ENCODE measurements at places on chromosomes 1 and 21.

GRCh38 chr1:204564835-204565234, 48.6 kb downstream of the MDM4 start:
- DNase-seq = no peak

DNA sequence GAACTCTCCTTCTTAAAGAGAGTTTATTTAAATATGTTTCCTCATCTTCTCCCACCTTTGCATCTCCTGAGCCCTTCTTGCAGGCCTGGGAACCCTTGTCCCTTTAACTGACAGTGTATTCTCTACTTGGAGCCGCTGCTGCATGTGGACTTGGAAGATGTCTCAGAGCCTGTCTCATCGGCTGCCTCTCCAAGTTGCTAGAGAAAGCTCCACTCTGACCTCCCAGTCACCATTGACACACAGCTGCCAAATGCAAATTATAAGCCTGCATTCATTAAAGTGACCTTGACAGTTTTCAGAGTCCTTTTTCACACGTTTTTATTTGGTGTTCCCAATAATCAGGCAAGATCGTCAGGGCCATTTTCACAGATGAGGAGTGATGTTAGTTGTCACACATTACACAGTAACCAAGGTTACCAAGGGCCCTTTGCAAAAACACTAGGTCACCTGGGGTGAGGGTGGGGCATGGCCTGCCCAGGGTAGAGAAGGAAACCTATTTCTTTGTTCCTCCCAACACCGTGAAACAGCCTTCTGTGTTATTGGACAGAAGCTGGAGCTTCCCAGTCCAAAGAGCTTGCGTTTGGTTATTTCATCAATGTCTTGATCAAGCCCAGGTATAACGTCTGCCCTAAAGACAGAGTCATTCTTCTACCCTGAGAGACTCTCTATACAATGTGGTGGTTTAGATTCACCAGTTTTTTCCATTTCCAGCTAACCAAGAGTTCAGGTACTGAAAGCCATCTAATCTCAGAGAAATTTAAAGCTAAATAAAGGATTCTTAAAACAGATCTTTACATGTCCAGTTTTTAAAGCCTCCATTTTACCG, 164.1 kb downstream of the GALNT2 start:
- DNase-seq = no peak

DNA sequence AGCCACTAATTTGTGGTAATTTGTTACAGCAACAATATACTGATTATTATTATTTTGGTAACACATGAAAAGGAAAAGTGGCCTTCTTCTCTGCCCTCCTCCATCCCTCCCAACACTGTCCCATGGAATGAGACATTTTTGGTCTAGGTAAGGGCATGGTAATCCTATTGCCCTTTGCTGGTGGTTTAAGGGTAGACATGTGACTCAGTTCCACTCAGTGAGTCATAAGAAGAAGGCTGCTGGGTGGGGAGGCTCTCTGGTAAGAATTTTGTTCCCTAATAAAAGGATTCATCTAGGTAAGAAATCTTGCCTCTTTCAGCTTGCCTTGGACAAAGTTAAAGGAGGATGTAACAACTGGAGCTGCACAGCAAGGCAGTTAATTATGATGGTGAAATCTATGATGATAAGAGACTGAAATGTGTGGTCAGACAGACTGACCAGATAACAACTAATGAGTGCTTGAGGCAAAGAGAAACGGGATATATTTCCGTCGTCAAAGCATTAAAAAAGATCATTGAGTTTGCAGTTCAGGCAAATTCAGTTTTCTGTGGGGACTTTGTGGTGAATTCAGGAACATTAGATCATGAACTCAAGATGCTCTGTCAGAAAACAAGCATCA, 232.0 kb upstream of the KCNK2 start:
- no peak for DNase-seq

DNA sequence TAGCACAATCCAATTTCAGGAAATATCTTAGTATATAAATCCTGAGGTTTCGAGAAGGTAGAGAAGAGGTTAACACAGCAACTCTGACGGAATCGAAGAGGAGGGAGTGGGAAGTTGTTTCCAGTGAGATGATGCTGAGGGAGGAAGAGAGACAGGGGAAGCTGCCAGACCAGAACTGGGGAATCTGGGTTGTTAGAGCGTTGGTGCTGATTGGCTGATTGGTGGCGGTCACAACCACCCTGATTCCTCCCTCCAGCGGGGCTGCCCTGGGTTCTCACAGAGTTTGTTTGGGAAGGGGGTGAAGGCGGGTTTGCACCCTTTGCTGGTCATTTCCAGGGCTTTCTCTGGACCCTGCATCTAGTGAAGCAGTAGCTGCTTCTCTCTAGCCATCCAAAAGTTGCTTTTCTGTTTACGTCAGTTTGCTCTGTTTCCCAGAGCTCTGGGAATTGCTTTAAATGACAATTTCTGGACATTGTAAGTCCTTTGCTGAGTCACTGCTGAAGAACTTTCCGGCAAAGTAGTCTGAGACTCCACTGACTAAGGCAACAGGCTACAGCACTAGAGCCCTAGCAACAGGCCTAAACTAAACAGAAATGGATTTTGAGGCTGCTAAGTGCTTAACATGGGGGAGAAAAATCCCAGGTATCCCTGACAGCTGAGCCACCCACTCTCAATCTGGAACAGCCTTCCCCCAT, 90.1 kb downstream of the TENT5C start:
- DNase-seq = no peak

GRCh38 chr1:48661726-48662463, 114.8 kb downstream of the BEND5 start:
- DNase-seq = no peak

- peak; percentile 74 for DNase-seq
Measured at GRCh38 chr1:31587720-31588423, 11.6 kb downstream of the TINAGL1 start.

DNA sequence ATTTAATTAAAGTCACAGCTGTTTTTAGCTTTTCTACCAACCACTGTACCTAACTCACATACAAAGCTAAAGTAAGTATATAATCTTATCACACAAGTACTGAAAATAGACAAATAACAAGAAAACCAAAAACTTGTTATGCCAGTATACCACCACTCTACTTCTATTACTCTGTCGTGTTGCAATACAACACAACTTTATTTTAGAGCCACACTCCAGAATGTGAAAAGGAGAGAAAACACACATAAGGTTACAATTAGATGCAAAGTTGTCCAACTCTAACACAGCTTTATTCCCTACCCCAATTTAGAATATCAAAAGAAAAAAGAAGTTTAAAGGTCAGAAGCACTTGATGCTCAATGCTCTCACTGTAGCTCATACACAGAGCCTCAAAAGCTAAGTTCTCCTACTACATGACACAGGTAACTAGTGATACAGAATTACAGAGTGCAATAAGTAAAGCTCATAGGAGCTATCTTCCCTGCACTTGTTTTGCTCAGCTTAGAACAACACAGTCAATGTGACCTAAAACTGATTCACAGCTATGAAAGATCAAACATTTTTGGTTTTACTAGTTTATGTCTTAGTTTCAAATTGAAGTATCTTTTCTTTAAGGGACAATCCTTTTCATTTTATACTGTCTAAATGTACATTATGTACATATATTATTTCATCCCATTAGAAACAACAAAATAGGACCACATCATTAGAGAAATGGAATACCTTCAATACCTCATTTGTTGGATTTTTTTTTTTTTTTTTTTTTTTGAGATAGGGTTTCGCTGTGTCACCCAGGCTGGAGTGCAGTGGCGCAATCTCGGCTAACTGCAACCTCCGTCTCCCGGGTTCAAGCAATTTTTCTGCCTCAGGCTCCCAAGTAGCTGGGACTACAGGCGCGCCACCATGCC, 29.2 kb downstream of the EYA3 start:
- DNase-seq = no peak

All from stimulated activated naive CD8-positive, alpha-beta T cell treated with anti-CD3 and anti-CD28 coated beads, Interleukin-15, Interleukin-2, amounts not matched to agents 100 U/mL and 50 U/mL, for 24 hours (primary cell).